Activated naive CD4-positive, alpha-beta T cell treated with anti-CD3 and anti-CD28 coated beads for 36 hours (primary cell): ENCODE measurements at places on chromosomes 1 and 21. TPM values are rescaled to one million over a fixed set of nuclear protein-coding genes. Genes with fewer than 3 reads are reported as not detected.

DNA sequence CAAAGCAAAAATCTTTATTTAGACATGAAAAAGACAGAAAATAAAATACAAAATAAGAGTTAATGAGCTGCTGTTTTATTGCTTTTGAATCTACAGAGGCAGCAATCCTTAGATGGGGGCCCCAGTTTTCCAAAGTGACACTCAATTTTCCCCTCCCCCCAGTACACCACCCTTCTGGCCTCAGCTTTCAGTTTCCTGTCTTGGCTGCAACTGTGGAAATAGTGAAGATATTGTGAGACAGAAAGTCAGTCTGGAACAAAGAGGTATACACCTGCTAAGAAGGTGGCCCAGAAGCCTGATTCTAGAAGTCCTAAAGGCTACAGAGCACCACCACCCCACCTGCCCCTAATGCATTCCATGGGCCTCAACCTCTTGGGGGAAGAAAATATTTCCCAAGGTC lies 1.1 kb upstream of the MTMR11 start:
- DNase-seq, result peak; percentile 43
- no peaks in the 10 kb centered on the region for H3K27me3 ChIP-seq
- peaks cover 41% of the 10 kb centered on the region for H3K4me1 ChIP-seq
- H3K4me3 ChIP-seq, result no peak overlapping the region
- peak overlapping the region; percentile 54 for H3K27ac ChIP-seq

GRCh38 chr1:65343286-65343685 lies 33.9 kb downstream of the DNAJC6 start:
- no peak overlapping the region for H3K27ac ChIP-seq
- H3K4me3 ChIP-seq, result no peak overlapping the region
- H3K27me3 ChIP-seq, result no peaks in the 10 kb centered on the region

DNA sequence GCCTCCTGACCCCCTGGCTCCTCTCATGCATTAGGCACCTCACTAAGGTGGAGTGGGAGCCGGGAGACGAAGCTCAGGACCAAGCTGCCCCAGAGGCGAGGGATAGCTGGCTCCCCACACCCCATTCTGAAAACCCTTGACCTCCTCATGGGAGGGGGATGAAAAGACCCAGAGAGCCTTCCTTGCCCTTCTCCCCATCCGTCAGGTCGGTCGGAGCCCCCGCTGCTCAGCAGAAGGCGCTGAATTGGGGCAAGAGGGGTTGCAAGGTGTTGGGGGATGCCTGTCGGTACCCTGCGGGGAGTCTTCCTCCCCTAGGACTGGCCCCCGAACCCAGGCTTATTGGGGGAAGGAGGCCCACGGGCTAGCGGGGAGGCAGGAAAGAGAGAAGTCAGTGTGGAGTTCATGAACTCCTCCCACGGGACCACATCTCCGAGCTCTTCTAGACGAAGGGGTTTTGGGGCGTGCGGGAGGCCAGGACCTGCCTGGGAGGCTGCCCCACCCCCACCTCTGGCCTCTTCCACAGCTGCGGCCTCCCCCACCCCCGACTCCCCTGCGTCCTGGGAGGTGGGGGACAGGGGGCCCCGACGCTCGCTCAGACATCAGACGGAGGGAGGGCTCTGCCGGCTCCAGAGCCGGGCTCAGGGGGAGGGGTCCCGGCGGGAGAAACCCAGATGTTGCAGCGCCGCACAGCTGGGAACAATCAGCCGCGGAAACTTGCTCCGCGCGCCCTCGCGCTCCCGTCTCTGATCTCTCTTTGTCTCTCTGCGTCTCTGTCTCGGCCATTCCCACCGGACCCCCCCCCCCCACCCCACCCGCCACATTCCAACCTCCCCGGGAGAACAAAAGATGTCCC lies 719 bp downstream of the MFAP2 start:
- peak overlapping the region; percentile 21 for H3K4me3 ChIP-seq
- peaks cover 11% of the 10 kb centered on the region for H3K4me1 ChIP-seq
- peaks cover 24% of the 10 kb centered on the region for H3K27me3 ChIP-seq
- H3K27ac ChIP-seq, result no peak overlapping the region

DNA sequence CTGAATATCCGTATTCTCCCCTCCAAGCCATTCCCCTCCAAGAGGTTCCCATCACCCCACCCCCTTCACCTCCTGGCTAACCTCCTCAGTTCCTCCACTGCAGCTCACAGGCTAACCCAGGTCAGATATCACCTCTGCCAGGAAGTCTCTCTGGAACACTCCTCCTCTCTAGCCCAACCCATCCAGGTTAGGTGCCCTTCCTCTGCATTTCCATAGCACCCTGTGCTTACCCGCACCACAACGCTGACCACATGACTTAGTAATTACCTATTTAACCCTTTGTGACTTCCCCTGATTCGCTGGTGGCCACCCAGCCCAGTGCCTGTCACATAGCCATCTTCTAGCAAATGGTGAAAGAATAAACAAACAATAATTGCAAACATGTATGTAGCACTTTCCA lies 49.5 kb upstream of the IFFO2 start:
- peaks cover 39% of the 10 kb centered on the region for H3K4me1 ChIP-seq
- no peak overlapping the region for H3K4me3 ChIP-seq
- peaks cover 5% of the 10 kb centered on the region for H3K36me3 ChIP-seq
- no peak overlapping the region for H3K27ac ChIP-seq
- H3K27me3 ChIP-seq, result no peaks in the 10 kb centered on the region

GRCh38 chr1:68464891-68465290 lies 15.1 kb upstream of the RPE65 start:
- H3K4me3 ChIP-seq, result no peak overlapping the region
- no peak overlapping the region for H3K27ac ChIP-seq
- H3K36me3 ChIP-seq, result no peaks in the 10 kb centered on the region
- DNase-seq, result no peak
- peaks cover 3% of the 10 kb centered on the region for H3K27me3 ChIP-seq

GRCh38 chr1:192518700-192519099 lies 56.9 kb upstream of the RGS1 start:
- no peaks in the 10 kb centered on the region for H3K27me3 ChIP-seq
- H3K4me3 ChIP-seq, result no peak overlapping the region

DNA sequence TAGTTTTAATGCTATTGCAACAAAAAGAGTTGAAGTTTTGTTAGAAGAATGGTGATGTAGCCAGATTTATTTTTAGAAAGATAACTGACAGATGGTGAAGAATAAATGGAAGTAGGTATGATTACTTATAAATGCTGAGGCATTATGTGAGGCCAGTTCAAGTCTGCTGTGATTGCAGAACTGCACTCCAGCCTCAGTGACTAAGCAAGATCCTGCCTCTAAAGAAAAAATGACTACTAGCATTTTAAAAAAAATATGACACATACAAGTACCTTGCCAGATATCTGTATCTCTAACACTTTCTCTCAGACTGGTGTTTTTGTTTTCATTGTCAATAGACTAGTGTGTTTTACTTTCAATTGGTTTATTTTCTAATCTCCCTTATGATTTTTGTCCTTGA lies 1242.4 kb upstream of the ADGRL4 start:
- no peaks in the 10 kb centered on the region for H3K4me1 ChIP-seq
- H3K27ac ChIP-seq, result no peak overlapping the region
- no peak overlapping the region for H3K4me3 ChIP-seq
- no peaks in the 10 kb centered on the region for H3K27me3 ChIP-seq

The COL9A2 gene
- 6.8 TPM for total RNA-seq

The RBP7 gene
- total RNA-seq, result not detected

The HSPA6 gene
- 0.12 TPM for total RNA-seq

DNA sequence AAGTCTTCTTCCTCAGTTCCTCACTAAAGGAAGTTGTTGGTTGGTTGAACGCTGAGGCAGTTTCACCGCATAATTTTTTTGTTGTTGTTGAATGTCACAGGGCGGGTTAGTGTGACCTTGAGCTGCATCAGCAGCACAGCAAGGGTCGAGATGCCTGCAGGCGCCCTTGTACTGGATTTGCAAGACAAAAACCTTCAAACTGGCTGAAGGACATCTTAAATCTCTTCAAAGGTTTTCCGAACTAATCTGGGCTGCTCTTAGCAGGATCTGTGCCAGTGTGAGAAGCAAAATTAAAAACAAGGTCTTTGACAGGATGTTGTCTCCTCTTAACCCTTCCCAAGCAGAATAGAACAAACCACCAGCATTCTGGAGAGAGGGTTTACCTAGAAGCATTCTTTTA lies 59.4 kb downstream of the NRIP1 start:
- H3K27ac ChIP-seq, result peak overlapping the region; percentile 42
- H3K36me3 ChIP-seq, result no peaks in the 10 kb centered on the region
- peak overlapping the region; percentile 66 for H3K4me3 ChIP-seq

- H3K4me3 ChIP-seq, result no peak overlapping the region
- peaks cover 7% of the 10 kb centered on the region for H3K27me3 ChIP-seq
- peaks cover 4% of the 10 kb centered on the region for H3K4me1 ChIP-seq
These were observed 37.9 kb downstream of the RAB3B start for GRCh38 chr1:51952638-51953037.

- no peak for DNase-seq
- no peaks in the 10 kb centered on the region for H3K27me3 ChIP-seq
- peaks cover 7% of the 10 kb centered on the region for H3K4me1 ChIP-seq
- no peak overlapping the region for H3K27ac ChIP-seq
- H3K36me3 ChIP-seq, result peaks cover 8% of the 10 kb centered on the region
These were observed 70.4 kb upstream of the TIAM1 start for GRCh38 chr21:31414263-31415000.

DNA sequence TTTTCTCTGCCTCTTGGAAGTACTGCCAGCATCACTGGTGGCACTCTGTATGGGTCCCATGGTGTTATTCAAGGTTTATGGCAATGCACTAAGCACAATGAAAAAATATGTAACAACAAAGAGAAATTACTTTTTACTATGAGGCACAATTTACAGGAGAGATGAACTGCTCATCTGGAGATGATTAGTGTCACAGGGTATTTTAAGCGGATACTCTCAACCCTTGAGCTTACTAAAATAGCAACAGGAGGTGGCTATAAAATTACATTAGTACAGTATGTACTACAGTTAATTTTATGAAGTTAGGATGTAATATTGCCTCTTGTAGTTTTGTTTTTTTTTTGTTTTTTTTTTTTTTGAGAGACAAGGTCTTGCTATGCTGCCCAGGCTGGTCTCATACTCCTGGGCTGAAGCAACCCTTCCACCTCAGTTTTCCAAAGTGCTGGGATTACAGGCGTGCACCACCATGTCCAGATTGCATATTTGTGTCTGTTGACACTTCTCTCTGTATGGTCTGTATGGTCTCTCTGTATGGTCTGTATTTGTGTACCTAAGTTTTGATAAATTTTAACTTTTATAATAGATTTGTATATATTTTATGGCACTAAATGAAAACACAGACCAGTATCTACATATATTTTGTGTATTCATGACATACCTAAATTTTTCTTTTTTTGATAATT lies 175.6 kb upstream of the HP1BP3 start:
- H3K36me3 ChIP-seq, result peaks cover 12% of the 10 kb centered on the region
- no peak overlapping the region for H3K27ac ChIP-seq
- DNase-seq, result no peak
- peaks cover 4% of the 10 kb centered on the region for H3K4me1 ChIP-seq

GRCh38 chr1:184752656-184753055 lies 2.0 kb downstream of the EDEM3 start:
- H3K27me3 ChIP-seq, result no peaks in the 10 kb centered on the region
- H3K27ac ChIP-seq, result no peak overlapping the region
- H3K36me3 ChIP-seq, result peaks cover 3% of the 10 kb centered on the region
- H3K4me1 ChIP-seq, result peaks cover 41% of the 10 kb centered on the region
- no peak for DNase-seq
- H3K4me3 ChIP-seq, result peak overlapping the region; percentile 88

The ATP1A2 gene
- total RNA-seq, result not detected

The GREM2 gene
- 0.25 TPM for total RNA-seq

DNA sequence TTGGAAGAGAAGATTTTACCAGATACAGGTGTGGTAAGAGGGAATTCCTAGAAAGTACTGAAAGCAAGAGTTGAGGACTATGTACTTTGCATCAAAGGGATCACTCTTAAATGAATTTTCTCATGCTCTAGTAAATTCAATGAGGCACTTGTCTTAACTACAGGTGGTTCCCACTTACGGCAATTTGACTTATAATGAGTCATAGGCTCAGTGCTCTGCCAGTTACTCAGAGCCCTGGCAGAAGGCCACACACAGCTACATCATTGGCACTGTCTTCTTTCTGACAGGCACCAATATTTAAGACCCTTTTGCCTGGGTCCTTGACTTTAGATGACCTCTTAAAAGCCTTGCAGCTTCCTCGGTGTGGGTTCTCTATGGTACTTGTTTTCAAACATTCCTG lies 15.9 kb upstream of the ADAMTS5 start:
- H3K4me1 ChIP-seq, result no peaks in the 10 kb centered on the region
- no peak overlapping the region for H3K4me3 ChIP-seq
- H3K27ac ChIP-seq, result no peak overlapping the region
- no peak for DNase-seq
- H3K27me3 ChIP-seq, result no peaks in the 10 kb centered on the region

- DNase-seq, result no peak
- no peak overlapping the region for H3K27ac ChIP-seq
- no peaks in the 10 kb centered on the region for H3K4me1 ChIP-seq
- no peaks in the 10 kb centered on the region for H3K36me3 ChIP-seq
- no peak overlapping the region for H3K4me3 ChIP-seq
These were observed 14.4 kb downstream of the COL16A1 start for GRCh38 chr1:31689379-31689778.

DNA sequence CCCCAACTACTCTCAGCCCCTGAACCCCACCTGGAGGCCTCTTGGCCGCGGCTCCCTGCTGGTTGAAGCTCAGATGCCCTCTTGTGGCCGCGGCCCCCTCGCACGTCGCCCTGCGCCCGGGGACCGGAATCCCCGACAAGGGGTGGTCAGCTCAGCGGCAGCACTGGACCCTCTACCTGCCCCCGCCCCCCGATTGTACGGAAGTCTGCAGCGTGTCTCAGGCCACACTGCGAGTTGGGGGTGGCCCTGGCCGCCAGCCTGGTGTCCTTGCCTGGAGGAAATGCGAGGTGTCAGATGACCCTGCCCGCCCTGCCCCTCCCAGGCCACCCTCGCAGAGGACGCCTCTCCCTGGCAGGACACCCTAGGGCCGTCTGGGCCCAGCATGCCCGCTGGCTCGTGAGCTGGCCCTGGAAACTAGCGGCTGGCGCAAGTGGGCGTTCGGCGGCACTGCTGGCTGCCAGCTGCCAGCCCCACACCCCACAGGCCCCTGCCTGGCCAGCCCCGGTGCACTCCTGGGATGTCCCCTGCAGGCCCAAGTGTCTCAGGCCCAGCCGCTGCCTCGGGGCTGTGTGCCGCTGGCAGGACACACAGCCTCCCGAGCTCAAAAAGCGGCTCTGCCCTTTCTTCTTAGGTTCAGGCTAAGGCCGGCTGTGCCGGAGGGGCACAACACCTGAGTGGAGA lies 60.8 kb downstream of the EDN2 start:
- H3K36me3 ChIP-seq, result no peaks in the 10 kb centered on the region
- H3K27me3 ChIP-seq, result no peaks in the 10 kb centered on the region
- DNase-seq, result no peak
